Bronchus fibroblast of lung (primary cell): ENCODE measurements at places on chromosomes 5 and 9. TPM values are rescaled to one million over a fixed set of nuclear protein-coding genes. Genes with fewer than 3 reads are reported as not detected.

The PCDHA13 gene
- not detected in 2 replicates for total RNA-seq

The MEIKIN gene
- not detected in 2 replicates for total RNA-seq

The SLC27A4 gene
- total RNA-seq, result 20.7 and 21.1 TPM in 2 replicates

The AKNA gene
- total RNA-seq, result 12.5 and 14.0 TPM in 2 replicates

The BTNL8 gene
- total RNA-seq, result not detected in 2 replicates

The IFNK gene
- not detected in 2 replicates for total RNA-seq

The IFNA13 gene
- total RNA-seq, result not detected in 2 replicates

The CHSY3 gene
- 1.8 and 2.4 TPM in 2 replicates for total RNA-seq

The DCP2 gene
- total RNA-seq, result 8.9 and 11.1 TPM in 2 replicates

The SPINK7 gene
- not detected in 2 replicates for total RNA-seq

The SRD5A1 gene
- 9.1 and 14.1 TPM in 2 replicates for total RNA-seq

The TTC23L gene
- total RNA-seq, result under 0.01 TPM in 1 of 2 replicates, not detected in the other

The PCDHGC3 gene
- 39.3 and 42.2 TPM in 2 replicates for total RNA-seq

The ADAMTS2 gene
- 28.1 and 37.0 TPM in 2 replicates for total RNA-seq

The PLAC8L1 gene
- not detected in 2 replicates for total RNA-seq

The SPATA31A3 gene
- not detected in 2 replicates for total RNA-seq

The SMIM32 gene
- not detected in 2 replicates for total RNA-seq

The HNRNPA0 gene
- 8.1 and 10.7 TPM in 2 replicates for total RNA-seq

The GPRIN1 gene
- 9.2 and 9.7 TPM in 2 replicates for total RNA-seq

The GABRA1 gene
- not detected in 2 replicates for total RNA-seq

The TMEM203 gene
- 43.1 and 47.9 TPM in 2 replicates for total RNA-seq

The CORO2A gene
- total RNA-seq, result 1.5 and 2.1 TPM in 2 replicates
